ENCODE measurements at places on chromosomes 3 and 15. TPM values are rescaled to one million over a fixed set of nuclear protein-coding genes. Genes with fewer than 3 reads are reported as not detected.
A peak's percentile ranks its signal among the peaks of the same experiment; 100 is the strongest.

- H3K4me1 ChIP-seq, result peaks cover 6% of the 10 kb centered on the region
- H3K27me3 ChIP-seq, result no peaks in the 10 kb centered on the region
- peaks cover 2% of the 10 kb centered on the region for H3K36me3 ChIP-seq
These were observed 145.0 kb downstream of the STAC start for GRCh38 chr3:36525115-36525801.

Gene KBTBD13
- not detected for polyA plus RNA-seq

Gene PRR20G
- 0.67 TPM for polyA plus RNA-seq

DNA sequence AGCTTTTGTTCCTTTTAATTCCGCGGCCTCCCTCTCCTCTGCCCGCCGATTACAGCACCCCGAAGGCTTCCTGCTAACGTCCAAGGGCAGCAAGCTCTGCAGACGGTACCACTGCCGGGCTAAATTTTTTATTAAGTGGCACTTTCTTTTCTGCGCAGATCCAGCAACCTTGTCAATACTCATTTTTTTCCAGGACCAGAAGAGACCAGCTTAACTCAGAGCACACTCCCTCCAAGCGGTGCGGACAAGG, 542 bp upstream of the MEIS2 start:
- no peak for DNase-seq
- H3K36me3 ChIP-seq, result no peaks in the 10 kb centered on the region
- H3K27me3 ChIP-seq, result peaks cover 79% of the 10 kb centered on the region
- no peak overlapping the region for H3K27ac ChIP-seq

GRCh38 chr3:195179776-195180489, 91.0 kb downstream of the XXYLT1 start:
- H3K36me3 ChIP-seq, result no peaks in the 10 kb centered on the region
- H3K27me3 ChIP-seq, result no peaks in the 10 kb centered on the region
- DNase-seq, result no peak
- H3K27ac ChIP-seq, result peak overlapping the region; percentile 5
- H3K4me1 ChIP-seq, result peaks cover 9% of the 10 kb centered on the region

GRCh38 chr15:100926258-100926657, 7.1 kb downstream of the LRRK1 start:
- H3K36me3 ChIP-seq, result no peaks in the 10 kb centered on the region
- H3K27me3 ChIP-seq, result peaks cover 15% of the 10 kb centered on the region
- H3K4me3 ChIP-seq, result no peak overlapping the region
- DNase-seq, result no peak
- H3K27ac ChIP-seq, result no peak overlapping the region

DNA sequence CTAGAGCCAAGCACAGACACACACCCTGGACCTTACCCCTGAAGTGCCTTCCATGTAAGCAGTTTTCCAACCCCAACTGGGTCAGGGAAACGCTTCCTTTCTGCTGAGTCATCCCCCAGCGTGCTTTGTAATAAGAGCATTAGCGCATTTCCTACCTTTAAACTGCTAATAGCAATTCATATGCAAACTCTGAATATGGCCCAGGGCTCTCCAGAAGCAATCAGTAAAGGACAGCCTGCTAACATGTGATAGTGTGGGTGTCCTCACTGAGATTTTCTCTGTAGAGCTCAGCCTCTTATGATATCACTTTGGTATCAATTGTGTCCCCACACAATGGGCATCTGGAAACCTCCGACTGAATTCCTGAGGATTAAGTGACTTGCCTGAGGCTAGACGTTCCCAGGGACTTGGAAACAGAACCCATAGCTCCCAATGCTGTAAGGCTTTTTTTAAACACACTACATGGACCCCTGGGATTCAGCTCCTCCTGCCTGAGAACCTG, 5.6 kb downstream of the GABRB3 start:
- H3K4me1 ChIP-seq, result peaks cover 19% of the 10 kb centered on the region
- H3K27ac ChIP-seq, result peak overlapping the region; percentile 80
- peaks cover 8% of the 10 kb centered on the region for H3K36me3 ChIP-seq
- DNase-seq, result peak; percentile 66
